ENCODE measurements at places on chromosomes 3 and 15.

DNA sequence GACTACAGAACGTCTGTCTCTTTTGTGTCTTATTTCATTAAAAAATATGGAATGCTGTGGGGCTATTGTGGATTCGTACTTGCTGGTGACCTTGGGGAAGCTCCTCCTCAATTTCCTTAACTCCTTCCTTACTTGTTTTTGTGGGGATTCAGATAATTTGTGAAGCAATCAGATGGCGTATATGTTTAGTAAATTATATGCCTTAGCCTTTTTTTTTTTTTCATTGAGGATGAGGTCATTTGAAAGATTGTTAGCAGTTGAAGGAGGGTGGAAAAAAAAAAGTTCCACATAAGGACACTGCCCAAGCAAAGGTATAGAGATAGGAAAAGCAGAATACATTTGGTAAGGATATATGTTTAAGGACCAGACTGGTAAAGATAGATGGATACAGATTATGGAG is 3.3 kb downstream of the RNF13 start:
- DNase-seq, result no peak

DNA sequence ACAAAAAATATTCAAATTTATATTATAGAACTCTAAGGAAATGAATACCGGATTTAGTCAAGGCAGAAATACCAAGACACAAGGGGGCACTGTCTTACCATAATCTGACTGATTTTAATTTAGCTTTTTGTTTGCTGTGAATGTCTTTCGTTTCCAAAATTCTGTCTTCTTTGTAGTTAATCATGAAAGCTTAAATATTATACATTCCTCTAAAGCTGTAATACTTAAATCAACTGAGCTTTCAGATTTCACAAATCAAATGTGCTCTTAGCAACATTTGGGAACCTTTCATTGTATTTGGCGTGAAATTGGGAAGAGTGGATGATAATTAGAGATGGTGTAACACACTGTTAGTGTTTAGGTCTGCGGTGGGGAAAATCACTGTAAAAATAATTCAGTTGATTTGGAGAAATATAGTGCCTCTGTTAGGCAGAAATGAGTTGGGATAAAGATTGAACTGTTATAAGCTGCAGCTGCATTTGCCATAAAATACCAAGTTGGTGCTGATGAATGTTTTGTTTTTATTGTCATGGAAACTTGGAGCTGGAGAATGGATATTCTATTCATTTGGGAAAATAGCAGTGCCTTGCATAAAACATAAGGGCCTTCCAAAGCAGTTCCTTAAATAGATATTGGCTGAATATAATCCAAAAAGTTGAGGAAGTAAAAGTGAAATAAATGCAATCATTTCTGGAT is 228.2 kb downstream of the TCF12 start:
- no peak for DNase-seq

DNA sequence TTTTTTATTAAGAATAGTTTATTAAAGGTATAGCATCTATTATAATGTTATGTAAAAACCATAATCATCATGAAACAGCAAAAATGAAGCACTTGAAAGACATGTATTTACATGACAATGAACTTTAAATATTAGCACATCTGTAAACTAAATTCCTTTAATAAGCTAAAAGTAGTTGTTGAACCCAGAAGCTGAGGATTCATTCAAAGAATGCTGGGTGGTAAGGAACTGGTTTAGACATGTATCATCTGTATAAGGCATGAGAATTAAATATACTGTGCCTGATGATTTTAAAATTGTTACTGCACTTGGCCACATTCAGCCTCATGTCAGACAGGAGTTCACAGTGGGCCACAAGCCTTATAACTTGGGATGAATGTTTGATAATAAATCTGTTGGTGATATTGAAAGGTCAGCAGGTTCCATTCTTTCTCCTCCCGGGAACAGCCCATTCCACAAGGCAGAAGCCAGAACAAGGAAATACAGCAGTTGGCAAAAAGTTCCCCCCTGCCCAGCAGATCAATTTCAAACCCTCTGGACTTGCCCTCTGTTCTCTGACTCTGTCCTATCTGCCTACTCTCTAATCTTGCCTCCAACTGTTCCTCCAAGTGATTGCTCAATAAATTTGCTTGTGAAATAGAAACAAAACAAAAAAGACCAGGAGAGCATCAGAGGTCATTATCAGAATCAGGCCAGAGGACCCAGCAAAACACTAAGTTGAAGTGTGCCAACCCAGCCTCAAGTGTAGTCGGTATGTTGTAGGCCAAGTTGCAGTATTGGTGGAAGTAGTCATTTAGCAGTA is 49.8 kb upstream of the TEX264 start:
- DNase-seq, result no peak

DNA sequence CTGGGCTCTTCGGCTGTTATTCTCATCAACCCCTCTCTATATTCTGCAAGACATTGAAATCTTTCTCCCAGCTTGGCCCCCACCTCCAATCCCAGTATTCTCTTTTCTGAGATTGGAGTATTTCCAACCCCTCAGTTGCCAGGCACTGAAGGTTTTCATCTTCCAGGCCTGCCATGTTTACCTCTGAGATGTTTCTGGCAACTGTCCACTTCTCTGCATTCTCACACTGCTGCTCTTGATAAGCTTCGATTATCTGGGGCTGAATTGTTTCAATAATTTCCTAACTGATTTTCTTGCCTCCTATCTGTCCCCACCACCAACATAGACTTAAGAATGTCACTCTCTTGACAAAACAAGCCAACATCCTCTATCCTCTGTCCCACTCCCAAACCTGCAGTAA is 1.4 kb upstream of the GPR156 start:
- no peak for DNase-seq

DNA sequence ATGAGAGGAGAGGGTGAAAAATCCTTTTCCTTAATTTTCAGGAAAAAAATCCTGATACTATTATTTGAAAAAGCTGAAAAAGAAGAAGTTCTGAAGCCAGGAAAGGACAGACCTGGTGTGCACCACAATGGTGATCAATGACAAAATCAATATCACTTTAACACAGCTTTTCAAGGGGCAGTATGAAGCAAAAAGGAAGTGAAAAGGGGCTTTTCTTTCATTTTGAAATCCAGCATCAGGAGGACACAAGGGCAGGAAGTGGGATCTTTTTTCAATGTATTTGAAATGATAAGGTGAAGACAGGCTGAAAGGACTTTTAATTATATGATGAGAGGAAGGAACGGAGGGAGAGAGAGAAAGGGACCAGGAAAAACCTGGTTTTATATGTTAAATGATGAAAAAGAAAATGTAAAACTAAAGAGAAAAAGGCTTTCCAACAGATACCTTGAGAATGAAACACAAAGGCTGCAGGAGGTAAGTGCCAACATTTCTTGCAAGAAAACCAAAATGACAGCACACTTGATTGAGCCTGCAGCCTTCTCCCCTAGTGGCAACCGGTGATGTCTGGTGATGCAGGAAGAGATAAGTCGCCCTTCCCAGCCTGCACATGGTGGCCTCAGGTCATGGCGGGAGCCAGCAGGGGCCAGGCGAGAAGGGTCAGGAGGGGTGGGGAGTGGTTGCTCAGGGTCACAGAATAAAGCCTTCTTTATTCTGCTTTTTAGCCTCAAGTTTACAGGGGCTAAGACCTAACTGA is 236.7 kb upstream of the WNT5A start:
- DNase-seq, result no peak

All from stimulated activated naive B cell treated with anti-CD40 and anti-IgM and Interleukin-4, amounts not matched to agents 10 μg/mL and 1 μg/mL and 100 μg/mL, for 72 hours (primary cell).